OCI-LY7 (cell line): ENCODE measurements at places on chromosomes 12 and 14. TPM values are rescaled to one million over a fixed set of nuclear protein-coding genes. Genes with fewer than 3 reads are reported as not detected.
A peak's percentile ranks its signal among the peaks of the same experiment; 100 is the strongest.

- DNase-seq: no peak
These were observed 200.5 kb upstream of the PRICKLE1 start for GRCh38 chr12:42789808-42790760.

- DNase-seq: peak; percentile 15
These were observed 223.9 kb downstream of the PTPRO start for GRCh38 chr12:15546102-15546701.

DNA sequence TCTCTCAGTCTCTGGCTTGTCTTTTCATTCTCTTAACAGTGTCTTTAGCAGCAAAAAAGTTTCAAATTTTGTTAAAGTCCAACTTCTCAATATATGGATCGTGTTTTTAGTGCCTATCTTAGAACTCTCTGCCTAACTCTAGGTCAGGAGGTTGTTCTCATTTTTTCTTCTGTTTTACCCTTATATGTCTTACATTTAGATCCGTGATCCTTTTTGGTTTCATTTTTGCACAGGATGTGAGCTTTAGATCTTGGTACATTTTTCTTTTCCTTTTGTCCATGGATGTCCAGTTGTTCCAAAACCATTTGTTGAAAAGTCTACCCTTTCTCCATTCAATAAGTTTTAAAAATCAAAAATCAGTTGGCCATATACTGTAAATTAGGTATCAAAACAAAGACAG lies 6.8 kb downstream of the VRK1 start:
- DNase-seq: no peak

- DNase-seq: no peak
These were observed 94.5 kb downstream of the TMX1 start for GRCh38 chr14:51334566-51334965.

- peak; percentile 77 for DNase-seq
These were observed 2.2 kb upstream of the NFKBIA start for GRCh38 chr14:35406506-35407305.

The ISM2 gene
- not detected in 2 replicates for total RNA-seq

- DNase-seq: no peak
These were observed 14.9 kb upstream of the BMP4 start for GRCh38 chr14:53971521-53971920.

The FAM186B gene
- total RNA-seq: 2.4 and 2.8 TPM in 2 replicates

The LRP6 gene
- 3.7 and 5.2 TPM in 2 replicates for total RNA-seq

The KLRK1 gene
- 26.6 and 35.4 TPM in 2 replicates for total RNA-seq

The CARMIL3 gene
- 0.21 TPM in 1 of 2 replicates, not detected in the other for total RNA-seq

GRCh38 chr14:86574051-86574777 lies 1044.3 kb downstream of the FLRT2 start:
- no peak for DNase-seq

GRCh38 chr14:76181546-76181945 lies 29.8 kb downstream of the GPATCH2L start:
- peak; percentile 3 for DNase-seq

DNA sequence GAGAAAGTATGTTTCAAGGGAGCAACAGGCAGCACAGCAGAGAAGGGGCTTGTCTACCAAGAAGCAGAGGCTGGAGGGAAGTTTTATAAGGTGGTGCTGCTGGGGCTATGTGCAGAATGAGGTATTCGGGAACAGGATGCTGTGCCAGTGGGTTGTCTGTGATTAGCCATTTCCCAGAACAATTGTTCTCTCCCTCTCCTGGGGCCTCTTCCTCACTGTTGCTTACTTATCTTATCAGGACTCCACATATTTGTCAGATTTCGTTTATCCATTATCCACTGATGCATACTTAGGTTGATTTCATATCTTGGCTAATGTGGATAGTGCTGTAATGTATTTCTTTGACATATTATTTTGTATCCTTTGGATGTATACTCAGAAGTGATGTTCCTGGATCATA lies 195.1 kb upstream of the RTL1 start:
- no peak for DNase-seq

GRCh38 chr12:72219937-72220336 lies 52.2 kb upstream of the TRHDE start:
- DNase-seq: no peak

GRCh38 chr14:61264010-61264571 lies 17.0 kb downstream of the TMEM30B start:
- DNase-seq: no peak

The TSFM gene
- total RNA-seq: 38.5 and 49.8 TPM in 2 replicates

DNA sequence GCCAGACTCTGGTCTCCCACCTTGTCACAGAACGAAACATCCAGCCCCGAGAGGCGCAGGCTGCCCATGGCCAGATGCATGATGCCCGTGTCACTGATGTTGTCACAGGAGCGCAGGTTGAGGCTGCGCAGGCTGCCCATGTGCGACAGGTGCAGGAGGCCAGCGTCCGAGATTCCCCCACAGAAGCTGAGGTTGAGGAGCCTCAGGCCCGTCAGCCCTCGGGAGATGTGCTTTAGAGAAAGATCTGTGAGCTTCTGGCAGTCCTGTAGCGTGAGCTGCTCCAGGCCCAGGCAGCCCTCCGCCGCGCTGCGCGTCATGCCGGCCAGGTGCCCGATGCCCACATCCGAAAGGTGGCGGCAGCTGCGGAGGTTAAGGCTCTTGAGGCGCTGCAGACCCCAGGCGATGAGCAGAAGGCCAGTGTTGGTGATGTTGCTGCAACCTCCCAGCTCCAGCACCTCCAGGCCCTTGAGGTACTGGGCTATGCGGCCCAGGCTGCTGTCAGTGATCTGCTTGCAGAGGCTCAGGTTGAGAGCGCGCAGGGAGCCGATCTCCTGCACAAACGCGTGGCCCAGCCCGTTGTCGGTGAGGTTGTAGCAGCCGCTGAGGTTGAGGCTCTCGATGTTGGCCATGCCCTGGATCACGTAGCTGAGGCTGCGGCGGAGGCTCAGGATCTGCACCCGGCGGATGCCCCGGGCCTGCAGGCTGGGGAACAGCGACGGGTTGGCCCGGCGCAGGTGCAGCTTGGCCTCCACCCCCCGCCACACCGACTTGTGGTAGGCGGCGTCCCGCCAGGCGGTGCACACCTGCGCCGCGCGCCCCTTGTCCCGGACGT lies 991 bp downstream of the FBXL14 start:
- DNase-seq: peak; percentile 83

DNA sequence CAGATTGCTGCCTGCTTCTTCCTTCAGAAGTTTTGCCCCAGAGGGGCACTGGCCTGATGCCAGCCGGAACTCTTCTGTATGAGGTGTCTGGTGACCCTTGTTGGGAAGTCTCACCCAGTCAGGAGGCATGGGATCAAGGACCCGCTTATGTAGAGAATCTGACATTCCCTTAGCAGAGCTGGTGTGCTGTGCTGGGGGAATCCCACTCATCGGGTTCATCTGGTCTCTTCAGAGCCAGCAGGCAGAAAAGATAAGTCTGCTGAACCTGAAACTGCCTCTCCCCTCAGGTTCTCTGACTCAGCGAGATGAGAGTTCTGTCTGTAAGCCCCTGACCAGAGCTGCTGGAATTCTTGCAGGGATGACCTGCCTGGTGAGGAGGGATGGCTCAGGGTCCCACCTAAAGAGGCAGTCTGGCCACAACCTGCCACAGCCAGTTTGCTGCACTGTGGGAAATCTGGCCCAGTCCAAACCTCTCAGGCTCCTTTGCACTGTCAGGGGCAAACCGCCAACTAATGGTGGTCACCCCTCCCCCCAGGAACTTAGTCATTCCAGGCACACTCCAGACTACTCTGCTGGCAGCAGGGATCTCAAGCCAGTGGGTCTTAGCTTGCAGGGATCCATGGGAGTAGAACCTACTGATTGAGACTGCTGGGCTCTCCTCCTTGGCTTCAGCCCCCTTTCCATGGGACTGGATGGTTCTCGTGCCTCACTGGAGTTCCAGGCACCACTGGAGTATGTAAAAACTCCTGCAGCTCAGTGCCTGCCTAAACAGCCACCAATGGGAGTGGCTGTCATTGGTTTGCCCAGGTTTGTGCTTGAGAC lies 4.1 kb downstream of the CLEC2D start:
- DNase-seq: peak; percentile 43

DNA sequence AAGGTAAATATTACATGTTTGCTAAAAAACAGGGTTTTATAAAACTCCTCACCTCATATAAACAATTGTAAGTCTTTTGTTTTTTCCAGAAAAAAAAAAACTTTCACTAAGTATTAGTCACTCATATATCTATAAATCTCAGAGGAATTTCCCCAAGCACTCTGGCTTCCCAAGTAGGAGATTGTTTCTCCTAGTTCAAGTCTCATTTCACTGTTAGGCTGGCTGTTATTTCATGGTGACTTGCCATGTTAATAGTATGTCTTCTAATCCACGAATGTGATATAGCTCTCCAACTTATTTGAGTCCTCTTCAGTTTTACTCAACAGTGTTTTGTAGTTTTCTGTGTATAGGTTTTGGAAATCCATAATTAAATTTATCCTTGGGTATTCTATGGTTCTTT lies 61.6 kb downstream of the CAPZA3 start:
- no peak for DNase-seq

The CMA1 gene
- not detected in 2 replicates for total RNA-seq

GRCh38 chr14:51996148-51996746 lies 6.9 kb downstream of the RTRAF start:
- peak; percentile 16 for DNase-seq

The TEAD4 gene
- total RNA-seq: not detected in 2 replicates
